Progenitor cell of endocrine pancreas (in vitro differentiated cells): ENCODE measurements at places on chromosomes 3 and 15. TPM values are rescaled to one million over a fixed set of nuclear protein-coding genes. Genes with fewer than 3 reads are reported as not detected.

The SLC12A1 gene
- 0.16 TPM in 1 of 2 replicates, not detected in the other for total RNA-seq

The CTDSPL gene
- total RNA-seq, result 53.3 and 55.3 TPM in 2 replicates

The LEKR1 gene
- total RNA-seq, result 2.4 and 4.1 TPM in 2 replicates

The KIF7 gene
- total RNA-seq, result 21.8 and 22.8 TPM in 2 replicates

The GPR156 gene
- 0.41 and 0.89 TPM in 2 replicates for total RNA-seq

The VEPH1 gene
- 12.3 and 14.5 TPM in 2 replicates for total RNA-seq

DNA sequence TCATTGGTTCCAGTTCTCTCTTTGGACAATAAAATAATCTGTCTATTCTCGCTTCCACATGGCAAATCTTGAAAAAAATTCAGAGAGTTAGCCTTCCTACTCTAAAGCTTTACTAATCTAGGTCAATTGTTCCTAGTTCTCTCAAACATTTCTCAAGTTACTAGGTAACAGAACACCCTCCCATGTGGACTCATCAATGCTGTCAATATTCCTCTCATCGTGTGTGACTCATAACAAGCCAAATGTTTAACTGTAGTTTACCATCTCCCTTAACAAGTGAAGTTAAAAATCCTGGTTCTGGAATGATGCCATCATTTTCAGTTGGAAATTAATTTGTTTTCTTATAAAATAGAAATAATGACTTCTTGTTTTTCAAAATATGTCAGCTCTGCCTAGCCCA is 438.6 kb downstream of the ROBO1 start:
- H3K27me3 ChIP-seq, result no peaks in the 10 kb centered on the region
- H3K36me3 ChIP-seq, result no peaks in the 10 kb centered on the region
- no peak for DNase-seq
- peaks cover 2% of the 10 kb centered on the region for H3K4me1 ChIP-seq
- H3K4me3 ChIP-seq, result no peak overlapping the region
- no peak overlapping the region for H3K27ac ChIP-seq

- H3K4me3 ChIP-seq, result no peak overlapping the region
- DNase-seq, result no peak
- H3K36me3 ChIP-seq, result peaks cover 8% of the 10 kb centered on the region
- H3K27ac ChIP-seq, result peak overlapping the region; percentile 91
Observed at GRCh38 chr3:142127941-142128658, 21.2 kb downstream of the TFDP2 start.

GRCh38 chr3:7518456-7518855 is 657.5 kb downstream of the GRM7 start:
- H3K4me3 ChIP-seq, result no peak overlapping the region
- no peak overlapping the region for H3K27ac ChIP-seq
- no peak for DNase-seq
- no peaks in the 10 kb centered on the region for H3K4me1 ChIP-seq
- H3K36me3 ChIP-seq, result no peaks in the 10 kb centered on the region
- peaks cover 4% of the 10 kb centered on the region for H3K27me3 ChIP-seq

- H3K36me3 ChIP-seq, result no peaks in the 10 kb centered on the region
- H3K4me3 ChIP-seq, result no peak overlapping the region
- H3K4me1 ChIP-seq, result peaks cover 18% of the 10 kb centered on the region
- H3K27me3 ChIP-seq, result peaks cover 3% of the 10 kb centered on the region
- no peak for DNase-seq
Observed at GRCh38 chr3:8205881-8206280, 295.7 kb upstream of the LMCD1 start.

DNA sequence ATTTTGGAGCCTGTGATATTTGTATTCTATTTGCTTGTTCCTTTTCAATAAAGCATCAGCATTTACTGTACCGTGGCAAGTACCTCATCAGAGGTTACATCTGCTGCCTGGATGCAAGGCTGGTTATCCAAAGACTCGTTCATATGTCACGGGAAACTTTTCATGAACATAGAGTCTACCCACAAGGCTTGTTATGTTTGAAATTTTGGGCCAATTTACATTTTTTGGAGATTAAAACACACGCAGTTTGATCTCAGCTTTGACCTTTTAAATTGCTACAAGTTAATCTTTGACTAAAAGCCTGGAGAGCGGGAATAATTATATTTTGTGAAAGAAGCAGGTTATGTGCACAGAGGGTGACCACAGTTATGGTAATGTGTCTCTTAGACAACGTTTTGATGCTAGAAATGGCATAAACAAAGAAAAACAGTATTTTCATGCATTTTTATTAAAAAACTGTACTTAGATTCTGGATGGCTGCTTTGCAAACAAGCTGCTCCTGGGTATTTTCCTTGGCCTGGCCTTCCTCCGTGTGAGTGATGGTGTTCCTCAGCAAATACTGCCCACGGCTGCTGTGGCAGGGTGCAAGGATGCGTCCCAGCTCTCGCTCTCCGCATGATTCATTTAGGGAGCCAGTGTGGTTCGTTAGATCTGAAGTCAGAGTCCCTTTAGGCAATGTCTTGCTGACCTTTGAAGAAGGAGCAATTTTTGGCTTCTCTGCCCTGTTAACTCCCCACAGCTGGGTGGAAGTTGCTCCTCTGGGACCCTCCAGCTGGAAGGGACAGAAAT is 27.1 kb downstream of the CHST2 start:
- peaks cover 10% of the 10 kb centered on the region for H3K4me1 ChIP-seq
- H3K27me3 ChIP-seq, result peaks cover 8% of the 10 kb centered on the region
- peak overlapping the region; percentile 36 for H3K27ac ChIP-seq
- DNase-seq, result no peak

DNA sequence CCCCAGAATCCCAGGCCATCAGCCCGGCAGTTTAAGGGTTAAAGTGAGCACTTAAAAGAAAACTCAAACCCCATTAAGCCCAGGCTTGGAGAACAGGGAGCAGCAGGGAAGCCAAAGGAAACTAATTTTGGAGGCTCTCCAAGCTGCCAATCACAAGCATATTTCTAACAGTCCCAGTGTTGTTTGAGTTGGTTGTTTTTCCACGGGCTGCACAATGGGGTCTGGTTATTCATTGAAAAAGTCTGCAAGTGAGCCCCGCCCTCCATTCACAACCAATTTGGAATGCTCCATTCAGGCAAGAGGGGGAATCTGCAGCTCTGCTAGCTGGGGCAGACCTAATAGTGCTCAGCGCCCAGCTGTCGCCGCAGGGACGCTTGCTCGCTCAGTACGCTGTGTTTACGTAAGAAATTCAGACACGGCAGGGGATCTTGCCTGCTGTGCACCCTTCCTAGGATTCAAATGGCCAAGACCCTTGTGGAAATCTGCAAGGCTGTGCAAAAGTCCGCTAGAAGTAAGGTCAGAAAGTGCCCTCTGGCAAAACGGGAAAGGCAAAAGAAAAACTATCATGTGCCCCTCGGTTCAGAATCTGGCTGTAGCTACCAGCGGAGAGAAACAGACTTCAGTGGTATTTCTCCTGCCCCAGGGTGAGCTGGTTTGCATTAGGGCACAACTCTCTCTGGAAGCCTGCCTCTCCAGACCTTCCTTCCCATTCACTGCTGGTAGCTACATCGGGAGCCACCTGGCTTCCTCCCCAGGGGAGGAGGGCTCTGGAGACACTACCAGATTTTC is 11.0 kb downstream of the ETV5 start:
- peak; percentile 77 for DNase-seq
- H3K4me3 ChIP-seq, result peak overlapping the region; percentile 84
- no peaks in the 10 kb centered on the region for H3K27me3 ChIP-seq
- H3K27ac ChIP-seq, result peak overlapping the region; percentile 98
- H3K36me3 ChIP-seq, result peaks cover 3% of the 10 kb centered on the region
- peaks cover 56% of the 10 kb centered on the region for H3K4me1 ChIP-seq

DNA sequence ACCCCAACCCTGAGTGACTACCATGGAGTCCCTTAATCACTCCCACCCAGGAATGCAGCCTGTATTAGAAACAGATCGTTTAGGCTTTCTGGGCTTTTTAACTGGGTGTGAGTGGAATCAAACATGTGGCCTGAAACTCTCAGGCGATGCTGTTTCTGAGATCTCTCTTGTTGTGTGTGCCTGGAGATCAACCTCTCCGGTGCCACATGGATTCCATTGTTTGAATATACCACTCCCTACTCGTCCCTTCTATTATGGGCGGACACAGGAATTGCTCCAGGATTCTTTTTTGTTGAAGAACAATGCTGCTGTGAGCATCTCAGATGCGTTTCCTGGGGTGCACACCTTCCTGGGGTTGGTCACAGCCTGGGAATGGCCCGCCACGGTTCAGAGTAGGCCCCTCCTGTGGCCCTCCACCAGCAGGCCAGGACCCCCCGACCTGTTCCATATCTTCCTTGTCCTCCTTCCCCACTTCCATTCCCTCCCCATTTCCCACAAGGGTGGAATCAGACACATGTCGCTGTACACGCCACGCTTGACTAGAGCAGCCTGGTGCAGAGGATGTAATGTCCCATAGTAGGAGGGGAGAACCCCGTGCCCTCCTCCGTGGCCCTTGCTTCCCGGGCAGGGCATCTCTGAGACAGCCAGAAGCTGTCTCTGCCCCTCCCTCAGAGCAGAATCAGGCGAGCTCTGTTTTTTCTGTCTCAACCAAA is 36.4 kb upstream of the PRR23E start:
- no peaks in the 10 kb centered on the region for H3K4me1 ChIP-seq
- no peak overlapping the region for H3K4me3 ChIP-seq
- no peaks in the 10 kb centered on the region for H3K36me3 ChIP-seq
- DNase-seq, result no peak
- H3K27me3 ChIP-seq, result peaks cover 8% of the 10 kb centered on the region

- no peaks in the 10 kb centered on the region for H3K4me1 ChIP-seq
- no peak overlapping the region for H3K27ac ChIP-seq
- no peak overlapping the region for H3K4me3 ChIP-seq
- no peaks in the 10 kb centered on the region for H3K27me3 ChIP-seq
- no peaks in the 10 kb centered on the region for H3K36me3 ChIP-seq
- no peak for DNase-seq
Observed at GRCh38 chr15:63418811-63419210, 37.2 kb upstream of the CA12 start.

- H3K27me3 ChIP-seq, result no peaks in the 10 kb centered on the region
- no peak overlapping the region for H3K27ac ChIP-seq
- DNase-seq, result no peak
- H3K4me1 ChIP-seq, result no peaks in the 10 kb centered on the region
- H3K36me3 ChIP-seq, result no peaks in the 10 kb centered on the region
Observed at GRCh38 chr15:33934396-33934795, 33.9 kb upstream of the CHRM5 start.

GRCh38 chr15:96272427-96272826 is 58.1 kb upstream of the NR2F2 start:
- no peak overlapping the region for H3K27ac ChIP-seq
- no peak for DNase-seq
- no peaks in the 10 kb centered on the region for H3K27me3 ChIP-seq
- no peak overlapping the region for H3K4me3 ChIP-seq

- H3K27ac ChIP-seq, result no peak overlapping the region
- H3K4me3 ChIP-seq, result no peak overlapping the region
- no peaks in the 10 kb centered on the region for H3K27me3 ChIP-seq
- DNase-seq, result no peak
- H3K36me3 ChIP-seq, result no peaks in the 10 kb centered on the region
Observed at GRCh38 chr3:126711121-126711760, 7.2 kb downstream of the CHCHD6 start.

DNA sequence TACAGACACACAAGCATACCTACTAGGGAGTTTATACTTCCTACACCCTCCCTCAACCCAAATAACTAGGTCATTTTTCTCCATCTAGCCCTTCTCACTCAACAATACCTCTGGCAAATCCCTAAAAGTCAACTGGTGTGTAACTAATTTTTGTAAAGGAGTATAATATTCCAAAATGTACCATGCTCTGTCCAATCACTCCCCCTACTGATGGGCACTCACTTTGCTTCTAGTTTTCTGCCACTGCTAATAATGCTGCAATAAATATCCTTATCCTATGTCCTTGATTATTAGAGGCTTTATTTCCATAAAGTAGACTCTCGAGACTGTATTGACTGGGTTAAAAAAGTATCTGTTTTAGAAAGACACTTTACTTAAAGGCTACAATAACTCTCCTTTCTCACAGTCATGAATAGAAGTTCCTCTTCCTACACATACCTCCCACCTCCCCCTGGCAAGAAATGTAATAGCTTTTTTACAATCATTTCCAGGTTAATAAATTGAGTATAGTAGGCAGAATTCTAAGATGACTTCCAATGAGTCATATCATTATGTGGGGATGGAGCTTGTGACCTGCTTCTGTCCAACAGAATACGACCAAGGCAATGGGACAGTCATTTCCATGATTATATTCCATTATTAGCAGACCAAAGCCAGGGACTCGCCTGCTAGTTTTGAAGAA is 30.0 kb downstream of the SHQ1 start:
- no peaks in the 10 kb centered on the region for H3K27me3 ChIP-seq
- no peaks in the 10 kb centered on the region for H3K36me3 ChIP-seq
- no peak overlapping the region for H3K27ac ChIP-seq
- peaks cover 20% of the 10 kb centered on the region for H3K4me1 ChIP-seq

DNA sequence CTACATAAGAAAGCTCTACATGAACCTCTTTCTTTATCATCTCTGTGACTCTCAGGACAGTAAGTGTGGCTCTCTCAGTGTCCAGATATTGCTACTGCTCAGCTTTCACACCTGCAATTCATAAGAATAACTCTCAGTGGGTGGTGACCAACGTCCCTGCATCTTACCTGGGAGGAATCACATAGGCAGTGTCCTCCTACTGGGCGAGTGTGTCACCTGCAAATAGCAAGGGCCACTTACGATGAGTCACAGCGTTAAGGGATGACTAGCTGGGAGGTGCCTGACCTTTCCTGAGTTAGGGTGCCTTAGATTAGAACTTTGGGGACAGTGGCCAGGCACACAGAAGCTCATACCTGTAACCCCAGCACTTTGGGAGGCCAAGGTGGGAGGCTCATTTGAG is 90.8 kb upstream of the C3orf80 start:
- no peak overlapping the region for H3K27ac ChIP-seq
- no peak for DNase-seq
- H3K27me3 ChIP-seq, result peaks cover 5% of the 10 kb centered on the region
- no peak overlapping the region for H3K4me3 ChIP-seq
- no peaks in the 10 kb centered on the region for H3K4me1 ChIP-seq

DNA sequence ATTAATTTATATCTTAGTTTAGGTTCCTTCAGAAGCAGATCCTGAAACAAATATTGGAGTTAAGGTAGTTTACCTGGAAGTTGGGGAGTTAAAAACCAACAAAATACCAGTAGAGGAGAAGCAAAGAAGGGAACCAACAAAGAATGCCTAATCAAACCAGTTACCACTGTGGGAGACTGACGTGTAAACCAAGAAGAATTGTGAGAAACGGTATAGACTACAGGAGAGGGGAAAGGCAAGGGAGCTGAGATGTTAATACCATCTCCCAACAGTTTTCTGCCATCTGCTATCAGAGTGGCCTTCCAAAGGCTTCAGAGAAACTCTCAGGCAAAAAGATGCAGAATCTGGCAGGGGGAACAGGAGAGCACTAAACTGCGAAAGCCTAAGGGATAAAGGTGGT is 53.5 kb downstream of the BFSP2 start:
- no peaks in the 10 kb centered on the region for H3K27me3 ChIP-seq
- no peak overlapping the region for H3K27ac ChIP-seq
- peaks cover 25% of the 10 kb centered on the region for H3K4me1 ChIP-seq
- no peak overlapping the region for H3K4me3 ChIP-seq

- peak overlapping the region; percentile 85 for H3K27ac ChIP-seq
- peaks cover 13% of the 10 kb centered on the region for H3K27me3 ChIP-seq
- H3K4me3 ChIP-seq, result peak overlapping the region; percentile 76
- DNase-seq, result no peak
Observed at GRCh38 chr3:141485641-141486495, 959 bp upstream of the RASA2 start.
